ENCODE measurements at places on chromosomes 6 and 20.

DNA sequence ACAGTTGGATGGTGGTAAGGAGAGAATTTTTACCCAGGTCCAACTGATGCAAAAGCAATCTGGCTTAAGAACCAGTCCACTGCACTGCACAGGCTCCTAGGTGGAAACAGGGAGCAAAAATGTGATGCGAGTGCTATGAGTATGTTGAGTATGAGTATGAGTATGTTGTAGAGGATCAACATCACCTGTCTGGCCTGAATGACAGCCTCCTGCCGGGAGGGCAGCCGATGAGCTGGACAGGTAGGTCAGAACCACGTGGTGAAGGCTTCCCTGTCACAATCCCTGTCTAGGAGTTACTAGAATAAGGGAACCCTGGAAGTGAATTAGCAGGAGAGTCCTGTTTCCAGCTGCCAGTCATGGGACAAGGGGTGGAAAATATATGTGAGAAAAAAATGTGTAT is 44.3 kb upstream of the SNX9 start:
- DNase-seq: no peak

DNA sequence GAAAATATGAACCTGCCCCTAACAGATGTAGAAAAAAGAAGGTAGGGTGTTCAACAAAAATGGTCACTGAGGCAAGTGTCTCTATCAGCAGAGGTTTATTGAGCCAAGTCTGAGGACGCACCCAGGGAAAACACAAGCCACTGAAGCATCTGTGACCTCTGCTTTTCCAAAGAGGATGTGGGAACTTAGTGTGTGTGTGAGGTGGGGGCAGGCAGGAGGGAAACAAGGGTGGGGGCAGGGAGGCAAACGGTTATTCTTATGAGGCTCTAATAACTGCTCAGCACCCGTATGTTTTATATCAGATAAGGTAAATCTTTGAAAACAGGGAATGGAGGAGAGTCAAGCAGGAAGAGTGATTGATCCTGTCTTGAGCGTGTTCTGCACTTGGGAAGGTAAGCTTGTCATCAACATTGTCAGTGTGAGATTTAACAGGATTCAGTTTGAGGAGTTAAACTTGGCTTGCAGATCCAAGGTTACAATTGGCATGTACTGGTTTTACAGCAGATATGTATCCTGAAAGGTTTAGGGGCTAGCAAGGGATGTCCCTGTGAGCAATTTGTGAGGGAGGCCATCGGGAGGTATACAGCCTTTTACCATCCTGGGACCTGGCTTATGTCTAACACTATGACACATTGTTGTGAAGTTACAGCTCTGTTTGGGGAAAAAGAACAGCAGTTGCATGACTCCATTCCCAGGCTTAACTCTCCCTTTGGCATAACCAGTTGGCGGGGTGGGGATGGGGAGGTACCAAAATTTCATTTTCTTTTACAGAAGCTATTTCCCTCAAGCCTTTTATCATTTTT is 33.7 kb downstream of the NINL start:
- no peak for DNase-seq

- no peak for DNase-seq
Observed at GRCh38 chr6:55992546-55992945, 117.2 kb upstream of the BMP5 start.

- no peak for DNase-seq
Observed at GRCh38 chr6:74408844-74409243, 712.8 kb downstream of the CD109 start.

GRCh38 chr6:45606831-45607400 is 229.2 kb upstream of the SUPT3H start:
- DNase-seq: no peak

DNA sequence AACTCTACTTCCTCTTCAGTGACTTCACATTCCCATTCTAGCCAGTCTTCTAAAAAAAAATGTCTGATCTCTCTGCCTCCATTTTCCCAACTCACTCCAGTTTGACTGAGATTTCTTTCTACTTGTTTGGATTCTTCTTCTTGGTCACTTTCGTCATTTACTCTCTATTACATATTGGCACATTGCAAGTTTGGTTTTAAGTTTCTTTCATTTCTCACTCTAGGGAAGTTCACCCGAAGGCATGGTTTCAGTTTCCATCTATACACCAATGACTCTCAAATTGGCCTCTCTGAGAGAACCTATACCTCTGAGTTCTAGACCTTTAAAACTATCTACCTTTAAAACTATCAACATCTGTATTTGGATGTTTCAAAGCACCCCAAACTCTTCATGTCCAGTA is 51.3 kb downstream of the CD109 start:
- no peak for DNase-seq

GRCh38 chr20:44309763-44310663 is 989 bp downstream of the FITM2 start:
- no peak for DNase-seq

DNA sequence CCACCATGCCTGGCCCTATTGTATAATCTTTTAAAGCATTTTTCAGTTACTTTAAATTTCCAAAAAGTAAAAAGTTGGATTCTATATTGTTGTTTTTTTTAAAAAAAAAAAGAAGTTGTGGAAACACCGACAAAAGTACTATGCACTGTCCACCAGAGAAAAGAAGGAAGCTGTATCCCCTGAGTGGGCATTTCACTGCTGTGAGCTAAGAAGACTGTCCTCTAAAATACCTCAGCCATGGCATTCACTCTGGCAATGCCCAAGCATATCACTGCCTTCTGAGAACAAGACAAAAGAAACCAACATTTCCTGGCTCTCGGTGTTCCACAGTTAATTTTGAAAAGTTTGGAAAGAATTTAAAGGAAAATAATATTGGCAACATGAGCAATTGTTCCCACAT is 117.8 kb downstream of the IPCEF1 start:
- DNase-seq: no peak

DNA sequence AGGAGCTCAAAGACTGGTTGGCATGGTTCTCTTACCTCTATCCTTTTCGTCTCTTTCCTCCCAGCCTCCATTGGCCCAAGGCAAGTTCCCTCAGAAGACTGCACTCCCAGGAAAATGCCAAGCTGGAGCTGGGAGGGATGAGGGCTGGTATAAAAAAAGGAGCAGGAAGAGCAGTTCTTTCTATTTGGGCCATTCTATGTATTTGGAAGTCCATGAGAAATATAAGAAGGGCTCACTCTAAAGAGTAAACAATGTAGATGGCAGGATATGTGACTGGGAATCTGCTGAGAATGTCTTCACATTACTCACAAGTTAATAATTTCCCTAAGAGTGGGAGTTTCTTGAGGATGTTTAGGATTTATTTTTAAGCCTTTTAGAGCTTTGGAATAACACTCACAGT is 36.6 kb upstream of the ADTRP start:
- no peak for DNase-seq

DNA sequence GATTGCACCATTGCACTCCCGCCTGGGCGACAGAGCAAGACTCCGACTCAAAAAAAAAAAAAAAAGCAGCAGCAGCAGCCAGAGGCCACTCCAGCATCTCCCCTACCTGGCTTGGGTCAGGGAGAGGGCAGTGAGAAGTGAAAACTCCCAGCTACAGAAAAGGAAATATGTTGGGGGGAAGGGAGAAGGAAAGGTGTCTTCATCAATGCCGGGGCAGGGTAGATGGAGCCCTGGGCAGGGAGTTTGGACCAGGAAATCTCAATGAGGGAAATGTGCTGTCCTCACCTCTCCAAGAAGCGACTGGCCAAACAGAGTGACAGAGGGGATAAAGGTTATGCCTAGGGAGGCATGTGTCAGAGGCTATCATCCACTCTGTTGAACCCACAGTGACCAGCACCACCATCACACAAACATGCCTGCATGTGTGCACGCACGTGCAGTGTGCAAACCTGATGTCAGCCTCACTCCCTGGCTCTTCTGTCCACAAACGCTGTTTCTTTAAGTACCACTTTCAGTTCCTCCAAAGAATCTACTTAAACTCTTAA is 887 bp upstream of the AIF1 start:
- DNase-seq: no peak

DNA sequence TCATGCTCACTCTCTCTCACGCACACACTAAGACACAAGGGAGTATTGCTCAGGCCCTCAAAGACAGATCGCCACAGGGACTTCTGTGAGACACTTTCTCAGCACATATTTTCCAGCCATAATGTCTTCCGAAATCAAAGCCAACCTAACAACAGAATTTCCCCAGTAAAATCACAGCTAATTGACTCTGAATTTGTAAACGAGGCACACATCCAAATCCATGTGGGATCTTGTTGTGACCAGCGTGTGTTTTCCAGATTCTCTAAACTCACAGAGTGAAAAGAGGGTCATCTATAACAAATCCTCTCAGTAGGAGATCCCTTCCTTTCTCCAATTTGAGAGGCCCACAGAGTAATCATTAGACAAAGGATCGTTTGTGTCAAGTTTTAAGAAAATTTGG is 280.4 kb downstream of the PACRG start:
- DNase-seq: no peak

DNA sequence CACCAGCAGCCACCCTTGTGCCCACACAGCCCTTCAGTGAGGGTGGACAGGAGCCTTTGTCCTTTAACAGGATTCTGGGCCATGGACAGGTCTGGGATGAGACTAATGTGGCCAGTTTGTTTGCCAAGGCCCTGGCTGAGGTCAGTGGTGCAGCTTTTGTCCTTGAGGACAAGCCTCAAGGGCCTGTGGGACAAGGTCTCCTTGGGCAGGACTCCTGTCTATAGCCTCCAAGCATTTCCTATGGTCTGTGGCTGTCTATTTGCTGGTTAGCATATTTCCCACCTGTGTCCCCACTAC is 44.1 kb downstream of the SUN5 start:
- DNase-seq: no peak

DNA sequence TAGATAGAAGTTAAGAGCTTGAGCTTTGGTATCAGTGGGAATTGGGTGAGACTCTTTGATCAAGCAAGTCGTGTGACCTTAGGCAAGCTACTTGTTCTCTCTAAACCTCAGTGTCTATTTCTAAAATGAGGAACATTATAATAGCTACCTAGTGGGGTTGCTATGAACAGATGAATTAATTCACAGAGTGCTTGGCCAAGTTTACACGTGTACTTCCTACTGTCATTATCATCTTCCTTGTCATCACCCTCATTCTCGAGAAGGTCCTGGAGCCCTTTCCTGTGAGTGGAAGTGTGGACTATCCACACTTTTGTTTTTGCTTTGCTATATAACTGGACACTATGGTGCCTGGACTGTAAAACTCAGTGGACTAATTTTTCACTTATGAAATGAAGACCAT is 64.0 kb downstream of the BCKDHB start:
- no peak for DNase-seq

DNA sequence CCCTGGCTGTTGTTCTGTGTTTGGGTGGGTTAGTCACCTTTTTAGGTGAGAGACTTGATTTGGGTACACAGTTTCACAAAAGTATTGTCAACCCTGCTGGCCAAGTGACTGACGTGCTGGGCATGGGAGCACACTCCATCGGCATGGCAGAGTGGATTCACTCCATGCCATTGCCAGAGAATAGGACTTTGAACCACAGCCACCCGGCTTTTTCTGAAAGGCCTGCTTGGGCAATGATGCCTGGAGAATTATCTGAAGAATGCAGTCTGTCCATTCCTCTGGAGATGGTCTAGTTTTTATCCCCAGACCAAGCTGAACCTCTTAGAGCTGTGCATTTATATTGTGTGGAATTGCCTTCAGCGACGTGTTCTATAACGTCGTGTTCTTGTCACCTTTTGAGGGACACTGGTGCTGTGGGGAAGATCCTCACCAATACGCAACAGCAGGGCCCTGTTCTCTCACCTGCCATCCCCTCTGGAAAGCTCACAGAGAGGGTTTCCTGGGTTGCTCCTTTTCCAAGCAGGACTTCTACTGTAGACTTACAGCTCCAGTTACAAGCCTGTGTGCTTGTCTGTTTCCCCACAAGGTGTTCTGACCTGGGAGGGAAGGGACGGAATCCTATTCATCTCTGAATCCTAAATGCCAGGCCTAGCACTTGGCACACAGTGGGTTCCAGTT is 183.4 kb upstream of the AKAP12 start:
- DNase-seq: no peak

DNA sequence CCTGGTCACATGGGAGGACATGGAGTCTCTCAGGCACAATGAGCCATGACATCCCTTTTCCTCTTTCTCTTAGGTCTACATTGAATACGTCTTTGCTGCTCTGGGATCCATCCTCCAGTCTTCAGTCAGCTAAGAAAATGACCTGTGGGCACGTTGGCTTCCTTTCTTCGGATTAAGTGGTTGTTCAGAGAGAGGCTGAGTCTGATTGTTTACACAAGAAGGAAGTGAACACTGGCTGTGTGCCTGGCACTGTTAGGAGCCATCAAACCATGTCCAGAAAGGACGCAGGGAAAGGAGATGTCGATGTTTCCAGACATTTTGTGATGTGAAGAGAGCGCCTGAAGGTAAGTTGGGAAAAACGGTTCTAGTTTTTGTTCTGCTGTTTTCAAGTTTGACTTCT is 309.9 kb upstream of the CDYL start:
- no peak for DNase-seq

- no peak for DNase-seq
Observed at GRCh38 chr6:55277646-55278045, 49.6 kb upstream of the GFRAL start.

DNA sequence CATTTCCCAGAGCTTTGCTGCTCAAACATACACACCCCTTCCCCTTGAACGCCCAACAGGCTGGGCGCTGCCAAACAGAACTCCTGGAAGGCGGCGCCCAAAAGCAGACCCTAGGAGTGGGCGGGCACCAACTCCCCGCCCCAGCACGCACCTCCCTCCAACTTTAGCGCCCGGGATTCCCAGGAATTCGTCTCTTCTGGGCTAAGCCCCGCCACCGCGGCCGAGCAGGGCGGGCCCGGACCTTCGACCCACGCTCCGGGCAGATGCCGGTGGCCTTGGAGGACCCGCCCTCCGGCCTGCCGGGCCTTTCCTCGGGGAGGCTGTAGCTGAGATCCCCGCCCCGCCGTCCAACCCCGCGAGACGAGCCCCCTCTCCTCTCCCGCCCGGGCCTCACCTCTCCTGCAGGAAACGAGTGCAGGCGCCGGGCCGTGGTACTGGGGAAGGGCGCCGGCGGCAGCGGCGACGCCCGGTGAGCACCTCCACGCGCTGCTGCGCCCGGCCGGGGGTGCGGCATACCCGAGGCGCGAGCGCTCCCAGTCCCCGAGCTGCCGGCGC is 659 bp downstream of the MCUR1 start:
- no peak for DNase-seq

GRCh38 chr6:145087034-145087433 is 648.3 kb downstream of the EPM2A start:
- no peak for DNase-seq

GRCh38 chr6:144033816-144034735 is 26.0 kb upstream of the PLAGL1 start:
- DNase-seq: no peak

All from stimulated activated CD4-positive, alpha-beta T cell treated with anti-CD3 and anti-CD28 coated beads, Interleukin-12 subunit alpha, Interleukin-12 subunit beta, amount 100 ng/mL, for 4 hours (primary cell).